ENCODE measurements at places on chromosomes 5 and 9. TPM values are rescaled to one million over a fixed set of nuclear protein-coding genes. Genes with fewer than 3 reads are reported as not detected.

Gene RXRA
- polyA plus RNA-seq = not detected

Gene GPR150
- not detected for polyA plus RNA-seq

Gene C9orf152
- not detected for polyA plus RNA-seq

Gene GABRA6
- not detected for polyA plus RNA-seq

Gene DND1
- polyA plus RNA-seq = not detected

Gene CAMK2A
- not detected for polyA plus RNA-seq

Gene CETN3
- 24.4 TPM for polyA plus RNA-seq

Gene SPEF2
- 1.8 TPM for polyA plus RNA-seq

Gene PCDHGB3
- polyA plus RNA-seq = not detected

Gene LCNL1
- polyA plus RNA-seq = not detected

Gene SLC45A2
- polyA plus RNA-seq = not detected

Gene PCDHAC2
- polyA plus RNA-seq = not detected

Gene LMAN2
- polyA plus RNA-seq = 189 TPM

Gene IFNA13
- polyA plus RNA-seq = not detected

Gene SLC34A1
- not detected for polyA plus RNA-seq

Gene CYLC2
- polyA plus RNA-seq = not detected

All from naive B cell (primary cell).